ENCODE measurements at places on chromosomes 2 and 18.

- DNase-seq, result no peak
Observed at GRCh38 chr2:45872211-45872610, 220.7 kb downstream of the PRKCE start.

DNA sequence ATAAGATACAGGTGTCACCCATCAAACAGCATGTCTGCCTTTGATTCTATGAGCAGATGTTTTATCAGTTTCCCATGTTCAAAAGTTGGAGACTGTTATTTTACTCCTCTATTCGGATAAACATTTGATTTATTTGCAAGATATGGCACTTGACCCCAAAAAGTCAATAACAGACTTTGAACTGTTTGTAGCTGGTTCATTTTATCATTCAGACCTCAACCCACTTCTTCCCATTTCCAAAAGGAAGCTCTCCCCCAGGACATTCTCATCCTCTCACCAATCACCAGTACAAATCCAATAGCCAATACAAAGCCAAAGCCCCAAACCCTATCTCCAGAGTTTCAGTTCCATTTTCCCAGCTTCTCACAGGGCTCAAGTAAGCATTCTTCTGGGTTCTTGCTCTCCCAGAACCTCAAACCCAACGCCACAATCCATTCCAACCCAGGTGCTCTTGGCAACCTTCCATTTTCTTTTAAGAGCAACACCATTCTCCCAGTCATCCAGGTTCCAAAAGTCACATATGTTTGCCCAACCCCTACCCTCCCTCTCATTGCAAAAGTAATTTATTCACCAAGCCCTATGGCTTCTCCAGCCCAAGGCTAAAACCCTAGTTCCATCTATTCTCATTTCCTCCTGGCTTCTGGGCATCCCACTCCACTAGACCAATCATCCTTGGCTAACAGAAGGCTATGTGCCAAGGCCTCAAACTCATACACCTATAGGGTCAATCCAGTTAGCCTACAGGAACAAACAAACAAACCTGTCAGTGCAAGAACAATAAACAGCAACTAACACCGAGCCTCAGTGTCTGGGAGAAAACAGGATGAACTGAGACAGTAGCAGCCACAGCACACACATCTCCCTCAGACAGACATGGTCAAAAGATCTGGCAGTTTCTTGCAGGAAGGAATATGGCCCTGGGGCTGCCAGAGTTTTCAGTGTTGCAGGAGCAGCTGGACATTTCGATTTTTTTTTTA, 9.2 kb downstream of the ACVR1 start:
- DNase-seq, result no peak

- DNase-seq, result no peak
Observed at GRCh38 chr2:36516136-36516870, 81.7 kb downstream of the FEZ2 start.

GRCh38 chr2:66252109-66252508, 182.8 kb upstream of the MEIS1 start:
- DNase-seq, result no peak

DNA sequence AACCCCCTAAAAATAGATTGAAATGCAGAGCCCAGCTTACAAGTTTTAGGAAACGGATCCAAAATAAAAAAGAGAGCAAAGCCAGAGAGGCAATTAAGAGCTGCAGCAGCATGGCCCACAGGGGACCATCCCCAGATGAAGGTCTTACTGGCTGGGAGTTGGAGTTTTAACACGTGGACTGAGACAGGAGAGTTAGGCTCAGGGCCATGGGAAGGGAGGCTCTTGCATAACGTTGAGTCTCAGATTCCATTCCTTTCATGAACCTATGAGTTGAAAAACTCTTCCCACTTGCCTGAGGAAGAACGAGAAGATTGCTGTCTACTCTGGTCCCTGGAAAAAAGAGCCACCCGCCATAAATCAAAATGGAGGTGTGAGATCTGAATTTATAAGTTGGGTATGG, 101.8 kb upstream of the NDUFV2 start:
- DNase-seq, result no peak

DNA sequence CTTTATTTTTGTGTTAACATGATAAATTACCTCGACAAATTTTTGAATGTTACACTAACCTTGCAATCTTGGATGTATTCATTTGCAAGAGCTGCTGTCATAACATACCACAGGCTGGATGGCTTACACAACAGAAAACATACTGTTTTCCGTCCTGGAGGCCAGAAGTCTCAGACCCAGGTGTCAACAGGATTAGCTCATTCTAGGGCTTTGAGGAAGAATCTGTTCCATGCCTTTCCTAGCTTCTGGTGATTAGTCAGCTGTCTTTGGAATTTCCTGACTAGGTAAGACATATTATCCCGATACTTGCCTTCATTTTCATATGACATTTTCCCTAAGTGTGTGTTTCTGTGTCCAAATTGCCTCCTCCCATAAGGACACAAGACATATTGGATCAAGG, 188.6 kb upstream of the CDH19 start:
- no peak for DNase-seq
